ENCODE measurements at places on chromosomes 6 and 20. TPM values are rescaled to one million over a fixed set of nuclear protein-coding genes. Genes with fewer than 3 reads are reported as not detected.
A peak's percentile ranks its signal among the peaks of the same experiment; 100 is the strongest.

DNA sequence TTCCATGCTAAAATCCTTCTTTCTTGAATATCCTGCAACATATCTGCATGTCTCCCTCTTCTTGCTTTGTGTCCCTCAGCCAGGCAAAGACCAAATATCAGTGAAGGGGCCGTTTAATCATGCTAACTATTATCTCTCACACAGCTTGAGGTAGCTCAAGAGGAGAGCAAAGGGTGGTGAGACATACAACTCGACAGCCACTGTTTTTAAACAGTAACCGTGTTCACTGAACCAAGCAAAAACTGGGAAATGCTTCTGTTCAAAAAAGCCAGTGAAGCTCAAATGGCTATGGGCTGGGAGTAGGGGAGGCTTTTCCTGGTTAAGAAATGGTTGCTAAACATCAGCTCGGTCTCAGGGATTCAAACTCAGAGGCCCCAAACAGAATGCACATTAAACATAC, 83.4 kb downstream of the MAP7 start:
- DNase-seq: no peak

GRCh38 chr20:11473983-11474382, 443.7 kb upstream of the BTBD3 start:
- DNase-seq: no peak

Gene RNF144B
- total RNA-seq: 4.6 TPM

DNA sequence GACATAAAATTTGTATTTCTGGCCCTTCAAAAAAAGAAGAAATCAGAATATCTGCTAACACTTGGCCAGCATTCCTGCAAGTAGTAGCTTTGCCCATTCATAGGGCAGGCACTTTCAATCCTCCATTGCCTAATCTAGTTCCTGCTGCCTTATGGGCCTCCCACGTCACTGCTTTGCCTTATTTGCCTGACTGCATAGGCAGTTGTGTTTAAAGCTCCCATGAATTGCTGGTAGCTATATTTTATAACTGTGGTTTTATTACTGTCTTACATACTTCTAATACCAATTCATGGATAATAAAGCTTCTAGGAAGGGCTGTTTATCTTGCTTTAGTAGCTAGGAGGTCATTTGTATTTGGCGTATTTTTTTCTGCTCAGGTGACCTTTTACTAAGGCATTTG, 7.7 kb upstream of the SLC35A1 start:
- no peak for DNase-seq

GRCh38 chr20:13271977-13272975, 51.2 kb downstream of the ISM1 start:
- DNase-seq: no peak

DNA sequence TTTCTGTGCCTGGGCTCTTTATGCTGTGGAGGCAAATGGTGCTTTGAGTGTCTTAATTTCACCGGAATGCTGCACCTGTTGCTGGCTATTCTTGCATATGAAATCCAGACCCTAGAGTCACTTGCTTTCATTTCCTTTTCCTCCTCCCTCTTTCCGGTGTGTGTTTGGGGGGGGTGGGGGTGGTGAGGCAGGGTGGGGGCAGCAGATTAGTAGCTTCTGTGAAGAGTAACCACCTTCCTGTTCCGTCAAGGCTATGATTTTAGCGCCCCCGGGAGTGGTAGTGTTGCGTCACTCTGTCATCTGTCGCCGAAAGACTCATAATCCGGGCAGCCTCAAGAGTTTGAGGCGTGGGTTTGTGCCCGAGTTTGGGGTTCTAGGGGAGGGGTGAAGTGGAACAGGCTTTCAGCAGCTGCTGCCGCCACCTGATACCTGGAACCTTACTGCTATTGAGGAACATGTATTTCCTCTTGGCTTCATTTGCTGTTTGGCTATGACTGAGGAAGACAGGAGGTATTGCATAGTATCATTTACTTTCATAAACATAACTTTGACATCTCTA, 49.1 kb downstream of the UTRN start:
- no peak for DNase-seq

DNA sequence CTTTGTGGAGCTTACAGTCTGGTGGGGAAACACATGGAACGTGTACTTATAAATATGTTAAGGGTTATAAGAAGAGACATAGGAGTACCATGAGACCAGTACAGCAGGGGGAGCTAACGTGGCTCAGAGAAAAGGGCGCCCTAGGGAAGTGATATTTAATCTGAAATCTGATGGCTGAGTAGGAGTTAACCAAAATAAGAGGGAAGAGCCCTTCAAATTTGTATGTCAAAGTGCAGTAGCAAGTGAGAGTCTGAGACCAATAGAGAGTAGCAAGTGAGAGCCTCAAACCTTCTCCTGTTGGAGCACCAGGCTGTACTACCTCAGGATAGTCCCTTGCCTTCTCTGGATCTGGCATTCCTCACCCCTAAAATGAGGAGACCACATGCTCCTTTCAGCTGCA, 6.1 kb upstream of the PKIG start:
- DNase-seq: peak; percentile 65

DNA sequence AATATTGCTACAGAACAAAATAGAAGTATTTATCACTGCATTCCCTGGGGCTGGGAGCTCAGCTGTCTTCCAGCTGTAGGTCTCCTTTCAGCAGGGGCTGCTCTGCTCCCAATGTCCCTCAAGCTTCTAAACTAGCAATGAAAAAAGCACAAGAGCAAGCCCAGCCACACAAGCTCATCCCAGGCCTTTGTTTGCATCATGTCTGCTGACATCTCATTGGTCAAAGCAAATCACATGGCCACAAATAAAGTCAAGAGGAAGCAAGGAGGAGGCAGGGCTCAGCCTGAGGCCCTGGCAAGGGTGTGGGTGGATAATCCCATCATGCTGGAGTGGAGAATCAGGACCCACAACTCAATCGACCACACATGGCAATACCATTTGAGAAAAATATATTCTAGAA, 2.2 kb upstream of the BFSP1 start:
- peak; percentile 61 for DNase-seq

GRCh38 chr6:73565767-73566485, 45.1 kb upstream of the EEF1A1 start:
- no peak for DNase-seq

DNA sequence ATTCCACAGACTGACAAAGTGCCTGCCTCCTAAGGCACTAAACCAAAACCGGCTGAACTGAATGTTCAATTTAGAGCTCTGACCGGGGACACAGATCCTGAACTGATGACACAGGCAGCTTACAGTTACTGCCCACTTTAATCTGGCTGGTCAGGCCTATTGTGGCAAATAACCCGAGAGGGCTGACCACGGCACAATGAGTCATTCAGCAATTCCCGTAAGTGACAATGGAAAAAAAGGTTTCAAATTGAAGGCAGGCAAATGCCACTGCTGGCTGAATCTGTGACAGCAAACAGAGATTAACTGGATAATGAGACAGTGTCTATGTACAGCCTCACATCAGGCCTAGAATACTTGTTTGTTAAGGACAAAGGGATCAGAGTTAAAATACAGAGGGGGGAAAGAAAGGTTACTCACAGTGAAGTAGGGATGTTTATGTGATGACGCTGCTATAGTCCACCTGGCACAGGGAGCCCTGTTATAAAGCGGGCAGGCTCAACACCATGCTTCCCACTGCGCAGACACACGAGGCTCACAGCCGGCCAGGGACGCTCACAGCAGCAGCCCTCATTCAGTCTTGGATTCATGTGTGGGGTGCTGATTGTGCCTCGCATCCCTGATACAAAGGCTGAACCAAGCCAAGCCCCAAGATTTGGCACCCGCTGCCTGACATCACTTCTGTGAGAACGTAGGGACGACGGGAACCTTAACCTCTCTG, 54.4 kb downstream of the RTN4IP1 start:
- DNase-seq: peak; percentile 77

- peak; percentile 65 for DNase-seq
Observed at GRCh38 chr6:43771858-43772680, 2.1 kb downstream of the VEGFA start.

- DNase-seq: peak; percentile 82
Observed at GRCh38 chr20:14885661-14886060, 548.2 kb upstream of the FLRT3 start.

Gene SLC22A7
- total RNA-seq: not detected

Measured in PC-3 (cell line).